ENCODE measurements at places on chromosomes 3 and 15.

DNA sequence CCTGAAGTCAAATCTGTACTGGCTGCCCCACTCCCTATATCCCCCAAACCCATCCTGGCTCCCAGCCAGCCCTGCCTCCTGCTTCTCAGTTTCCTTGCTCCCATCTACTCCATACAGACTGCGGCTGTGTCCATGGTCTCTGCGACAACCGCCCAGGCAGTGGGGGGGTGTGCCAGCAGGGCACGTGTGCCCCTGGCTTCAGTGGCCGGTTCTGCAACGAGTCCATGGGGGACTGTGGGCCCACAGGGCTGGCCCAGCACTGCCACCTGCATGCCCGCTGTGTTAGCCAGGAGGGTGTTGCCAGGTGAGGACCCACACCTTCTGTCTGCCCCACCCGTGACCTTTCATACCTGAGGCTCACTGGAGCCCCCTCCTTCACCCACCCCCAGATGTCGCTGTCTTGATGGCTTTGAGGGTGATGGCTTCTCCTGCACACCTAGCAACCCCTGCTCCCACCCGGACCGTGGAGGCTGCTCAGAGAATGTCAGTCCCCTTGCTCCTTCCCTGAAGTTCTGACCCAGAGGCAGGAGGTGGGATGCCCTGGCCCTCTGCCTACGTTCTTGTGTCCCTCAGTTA, 14.7 kb downstream of the STAB1 start:
- no peak for DNase-seq

GRCh38 chr3:15436246-15436645, 8.8 kb downstream of the EAF1 start:
- DNase-seq = no peak

GRCh38 chr15:33442449-33442848, 131.7 kb downstream of the RYR3 start:
- DNase-seq = no peak

- DNase-seq = no peak
Measured at GRCh38 chr3:16124636-16125035, 49.8 kb upstream of the GALNT15 start.

GRCh38 chr3:4656059-4656458, 162.9 kb downstream of the ITPR1 start:
- peak; percentile 22 for DNase-seq

- DNase-seq = no peak
Measured at GRCh38 chr15:99845009-99845408, 111.8 kb upstream of the LYSMD4 start.

GRCh38 chr3:149833241-149833640, 20.2 kb downstream of the RNF13 start:
- no peak for DNase-seq

DNA sequence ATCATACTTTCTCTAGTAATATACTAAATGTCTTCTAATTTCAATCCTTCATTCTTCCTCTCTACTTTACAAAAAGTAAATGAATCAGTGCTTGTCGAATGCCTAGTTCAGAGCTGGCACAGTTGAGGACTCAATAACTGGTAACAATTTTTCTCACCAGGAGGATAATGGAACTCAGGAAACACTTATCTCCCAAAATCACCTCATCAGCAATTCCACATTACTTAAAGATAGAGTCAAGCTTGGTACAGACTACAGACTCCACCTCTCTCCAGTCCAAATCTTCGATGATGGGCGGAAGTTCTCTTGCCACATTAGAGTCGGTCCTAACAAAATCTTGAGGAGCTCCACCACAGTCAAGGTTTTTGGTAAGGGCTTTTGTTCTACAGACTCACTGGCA, 16.3 kb downstream of the ZBED2 start:
- no peak for DNase-seq

GRCh38 chr3:15264486-15264885, 58.4 kb downstream of the CAPN7 start:
- DNase-seq = no peak

- no peak for DNase-seq
Measured at GRCh38 chr15:71375934-71376333, 260.7 kb downstream of the THSD4 start.

- no peak for DNase-seq
Measured at GRCh38 chr15:51924156-51925068, 47.2 kb downstream of the LEO1 start.

Data from T-helper 2 cell (primary cell).